ENCODE measurements at places on chromosomes 5 and 9.

DNA sequence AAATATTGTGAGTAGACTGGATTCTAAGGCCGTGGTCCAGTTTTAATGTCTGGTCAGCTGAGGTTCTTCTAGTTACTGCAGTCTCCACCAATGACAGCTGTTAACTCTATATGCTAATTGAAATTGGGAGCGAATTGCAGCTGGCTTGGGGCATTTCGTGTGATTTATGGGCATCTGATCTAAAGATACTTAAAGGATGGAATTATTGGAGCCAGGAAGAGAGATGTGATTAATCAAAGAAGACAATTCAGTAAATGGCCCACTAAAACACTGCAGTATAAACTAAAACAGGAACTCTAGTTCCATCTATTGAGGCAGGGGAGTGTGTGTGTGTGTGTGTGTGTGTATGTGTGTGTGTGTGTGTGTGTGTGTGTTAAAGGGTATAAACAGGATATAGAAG lies 157.5 kb upstream of the IQGAP2 start:
- no peak for DNase-seq

GRCh38 chr5:90289837-90290236 lies 119.7 kb downstream of the CETN3 start:
- DNase-seq = no peak

GRCh38 chr5:129963359-129963758 lies 59.1 kb downstream of the CHSY3 start:
- DNase-seq = peak; percentile 35

GRCh38 chr5:161598686-161599085 lies 52.2 kb upstream of the GABRB2 start:
- DNase-seq = no peak

- no peak for DNase-seq
These were observed 7.9 kb downstream of the NRARP start for GRCh38 chr9:137294091-137294680.

DNA sequence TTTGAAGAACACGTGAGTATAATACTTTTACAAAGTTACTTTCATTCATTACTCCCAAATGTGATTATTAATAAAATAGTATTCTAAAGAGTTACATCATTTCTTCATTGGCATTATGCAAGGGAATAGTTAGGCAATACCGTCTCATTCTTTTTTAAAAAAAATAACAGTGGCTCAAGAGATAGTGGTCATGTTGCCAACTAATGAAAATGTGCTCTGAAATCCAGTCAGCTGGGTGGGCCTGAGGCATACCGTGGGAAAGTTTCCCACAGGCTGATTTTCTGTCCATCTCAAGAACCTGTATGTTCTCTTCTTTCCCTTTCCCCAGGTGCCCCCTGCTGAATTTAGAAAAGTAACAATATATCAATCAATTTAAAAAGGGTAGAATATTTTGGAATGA lies 40.8 kb upstream of the ROPN1L start:
- DNase-seq = no peak

GRCh38 chr5:14267991-14268708 lies 125.0 kb downstream of the TRIO start:
- peak; percentile 96 for DNase-seq

DNA sequence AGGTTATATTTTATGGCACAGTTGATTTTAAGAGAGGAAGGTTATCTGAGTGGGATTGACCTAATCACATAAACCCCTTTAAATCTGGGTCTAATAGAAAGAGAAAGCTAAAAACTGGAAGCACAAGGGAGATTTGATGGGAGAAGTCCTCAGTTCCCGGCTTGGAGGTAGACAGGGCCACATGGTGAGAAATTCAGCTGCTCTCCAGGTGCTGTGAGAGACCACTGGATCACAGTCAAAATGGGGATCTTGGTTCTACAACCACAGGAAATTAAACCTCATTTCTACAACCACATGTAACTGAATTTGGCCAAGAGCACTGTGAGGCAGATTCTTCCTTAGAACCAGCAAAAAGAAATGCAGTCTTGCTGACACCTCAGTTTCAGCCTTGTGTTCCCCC lies 2352.7 kb downstream of the MAT2B start:
- no peak for DNase-seq

GRCh38 chr9:96121136-96121535 lies 180.8 kb downstream of the HSD17B3 start:
- no peak for DNase-seq

GRCh38 chr9:20135119-20135697 lies 346.4 kb upstream of the SLC24A2 start:
- no peak for DNase-seq

DNA sequence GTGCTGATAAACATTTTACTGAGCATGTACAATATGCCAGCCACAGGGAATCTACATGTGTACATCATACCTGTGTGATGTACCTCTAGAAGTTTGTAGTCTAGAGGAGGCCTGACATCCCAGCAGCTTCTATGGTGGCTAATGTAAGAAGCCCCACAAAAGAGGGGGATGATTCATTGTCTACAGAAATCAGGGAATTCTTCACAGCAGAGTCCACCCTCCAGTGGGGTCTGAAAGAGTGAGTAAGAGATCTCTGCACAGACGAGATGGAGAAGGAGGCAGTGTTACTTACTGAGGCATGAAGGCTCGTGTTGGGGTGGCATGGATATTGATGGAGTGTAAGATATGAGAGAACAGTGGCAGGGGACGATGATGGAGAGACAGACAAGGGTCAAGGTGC lies 103.0 kb downstream of the NTRK2 start:
- DNase-seq = no peak

GRCh38 chr5:1672396-1672795 lies 127.2 kb downstream of the MRPL36 start:
- DNase-seq = no peak

DNA sequence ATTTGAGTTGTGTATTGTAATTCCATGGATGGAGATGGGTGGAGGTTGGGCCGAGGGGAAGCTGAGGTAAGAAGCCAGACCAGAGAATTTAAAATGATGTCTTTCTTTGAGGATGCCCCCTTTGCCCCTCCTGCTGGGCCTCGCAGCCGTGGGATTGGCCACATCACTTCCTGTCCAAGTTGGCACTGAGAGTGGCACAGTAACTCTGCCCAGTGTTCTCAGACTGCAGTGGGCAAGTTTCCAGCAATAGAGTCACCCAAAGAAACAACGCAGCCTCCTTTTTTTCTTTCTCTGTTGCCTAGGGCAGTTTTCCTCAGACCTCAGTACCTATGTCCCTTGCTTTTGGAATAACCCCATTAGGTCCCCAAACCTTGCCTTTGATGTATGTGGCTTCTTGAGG lies 306.6 kb upstream of the DMRT1 start:
- DNase-seq = no peak

DNA sequence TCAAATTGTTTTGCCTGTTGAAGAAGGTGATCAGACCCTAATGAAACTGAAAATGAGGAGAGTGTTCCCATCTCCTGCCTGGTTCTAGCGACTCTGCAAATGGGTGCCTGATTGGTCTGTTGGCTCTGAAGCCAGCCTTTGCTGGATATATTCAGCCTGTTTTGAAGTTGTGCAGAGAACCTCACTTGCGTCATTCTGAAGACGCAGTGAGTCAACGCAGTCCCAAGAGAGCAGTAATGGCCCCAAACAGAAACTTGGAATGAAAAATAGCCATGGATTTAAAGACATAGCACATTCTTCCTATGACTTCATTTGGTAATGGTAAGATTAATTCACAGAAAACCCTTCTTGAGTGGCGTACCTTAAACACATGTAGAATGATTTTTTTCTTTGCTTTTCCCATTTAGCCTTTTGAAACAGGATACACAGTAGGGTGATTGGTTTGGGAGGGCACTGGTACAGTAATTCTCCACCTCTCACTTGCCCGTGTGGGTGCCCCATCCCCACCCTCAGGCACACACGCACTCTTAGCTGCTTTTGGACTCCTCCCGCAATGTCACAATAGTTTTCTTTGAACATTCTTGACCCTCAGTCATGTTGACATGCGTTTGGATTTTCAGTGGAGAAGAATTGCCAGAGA lies 54.1 kb upstream of the ABL1 start:
- DNase-seq = peak; percentile 97

DNA sequence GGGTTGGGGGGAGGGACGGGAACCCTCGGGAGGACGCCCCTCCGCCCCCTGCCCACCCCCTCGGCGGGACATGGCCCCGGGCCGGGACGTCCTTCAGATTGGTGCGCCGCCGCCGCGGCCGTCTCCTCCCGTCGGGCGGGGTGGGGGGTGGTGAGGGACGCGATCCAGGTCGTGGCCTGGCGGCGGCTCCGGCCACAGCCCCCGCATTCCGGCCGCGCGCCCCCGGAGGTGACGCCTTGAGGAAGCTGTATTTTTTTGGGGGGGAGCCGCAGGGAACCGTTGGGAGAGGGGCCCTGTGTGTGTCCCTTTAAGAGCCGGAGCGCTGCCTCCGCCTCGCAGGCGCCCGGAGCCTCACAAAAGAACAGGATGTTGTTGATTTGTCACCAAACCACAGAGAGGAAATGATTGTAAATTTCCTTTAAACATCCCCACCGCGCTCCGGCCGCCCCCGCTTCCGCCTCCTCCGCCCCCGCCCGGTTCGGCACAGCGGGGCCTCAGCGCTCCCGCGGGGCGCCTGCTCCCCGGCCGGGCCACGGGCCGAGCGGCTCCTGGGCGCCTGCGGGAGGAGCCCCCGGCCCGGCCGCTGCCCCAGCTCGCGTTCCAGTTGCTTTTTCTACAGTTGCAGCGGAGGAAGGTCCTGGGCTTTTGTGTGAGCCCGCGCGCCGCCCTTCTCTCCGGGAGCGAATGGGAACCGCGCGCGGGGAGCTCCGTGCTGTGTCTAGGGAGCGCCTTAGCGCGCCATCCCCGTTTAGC lies 32.1 kb upstream of the SPRY4 start:
- DNase-seq = peak; percentile 61

- DNase-seq = peak; percentile 83
These were observed 56.4 kb upstream of the RPL26L1 start for GRCh38 chr5:172902497-172903472.

DNA sequence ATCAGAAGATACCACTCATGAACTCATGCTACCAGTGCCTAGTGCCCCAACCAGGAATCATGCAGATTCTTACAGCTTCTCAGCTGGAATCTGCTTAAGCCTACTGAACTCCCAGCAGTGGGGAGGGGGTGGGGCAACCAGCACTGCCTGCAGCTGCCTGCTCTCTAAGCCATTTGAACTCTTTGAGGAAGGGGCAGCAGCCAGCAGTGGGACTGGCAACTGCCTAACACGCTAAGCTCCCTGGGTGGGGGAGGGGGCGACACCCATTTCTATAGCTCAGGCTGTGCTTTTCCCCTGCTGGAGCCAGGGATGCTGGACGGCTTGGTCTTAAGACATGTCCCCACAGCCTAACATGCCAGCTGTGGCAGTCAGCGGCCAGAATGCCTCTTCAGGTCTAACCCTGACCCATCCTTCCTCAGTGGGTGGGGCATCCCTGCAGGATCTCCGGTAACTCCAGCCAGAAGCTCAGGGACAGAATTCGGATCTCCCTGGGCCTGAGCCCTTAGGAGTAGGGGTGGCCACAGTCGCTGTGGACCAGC lies 889.7 kb downstream of the CDH9 start:
- no peak for DNase-seq

- DNase-seq = no peak
These were observed 55.4 kb upstream of the TBC1D2 start for GRCh38 chr9:98310752-98311392.

- peak; percentile 29 for DNase-seq
These were observed 181.5 kb upstream of the OTULINL start for GRCh38 chr5:14400085-14400484.

GRCh38 chr5:84292788-84293653 lies 91.7 kb downstream of the EDIL3 start:
- DNase-seq = no peak

DNA sequence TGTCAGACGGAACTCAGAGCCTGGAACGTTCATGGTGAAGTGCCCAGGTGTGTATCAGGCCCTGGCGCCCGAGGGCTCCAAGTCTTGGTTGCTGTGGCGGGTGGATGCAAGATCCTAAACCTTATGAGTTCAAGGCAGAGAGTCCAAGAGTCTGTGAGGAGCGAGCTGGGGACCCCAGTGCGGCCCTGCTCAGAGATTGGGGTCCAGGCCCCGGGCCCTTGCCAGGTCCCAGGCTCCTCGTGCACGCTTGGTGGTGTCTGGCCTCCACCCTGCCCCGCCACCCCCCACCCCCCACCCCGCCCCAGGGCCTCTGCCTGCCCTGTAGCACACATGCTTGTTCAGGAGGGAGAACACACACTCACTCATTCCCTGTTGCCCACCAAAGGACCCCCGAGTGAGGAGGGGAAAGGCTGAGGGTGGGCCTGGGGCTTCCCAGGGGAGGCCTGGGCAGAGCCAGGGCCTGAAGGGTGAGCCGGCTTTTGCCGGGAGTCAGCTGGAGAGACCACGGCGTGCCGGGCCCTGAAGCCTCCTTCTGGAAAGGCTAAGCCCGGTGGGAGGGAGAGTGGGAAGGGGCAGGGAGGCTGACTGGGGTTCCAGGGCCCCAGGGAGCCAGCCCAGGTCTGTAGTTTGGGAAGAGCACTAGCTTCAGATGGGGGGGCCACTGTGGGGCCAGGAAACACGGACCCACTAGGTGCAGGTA lies 37.1 kb downstream of the FAM163B start:
- DNase-seq = no peak

DNA sequence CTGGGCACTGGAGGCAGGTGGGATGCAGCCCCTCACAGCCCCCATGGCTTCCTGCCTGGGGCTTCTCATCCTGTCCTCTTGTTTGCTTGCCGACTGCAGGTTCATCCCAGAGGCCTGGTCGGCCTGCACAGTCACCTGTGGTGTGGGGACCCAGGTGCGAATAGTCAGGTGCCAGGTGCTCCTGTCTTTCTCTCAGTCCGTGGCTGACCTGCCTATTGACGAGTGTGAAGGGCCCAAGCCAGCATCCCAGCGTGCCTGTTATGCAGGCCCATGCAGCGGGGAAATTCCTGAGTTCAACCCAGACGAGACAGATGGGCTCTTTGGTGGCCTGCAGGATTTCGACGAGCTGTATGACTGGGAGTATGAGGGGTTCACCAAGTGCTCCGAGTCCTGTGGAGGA lies 232.7 kb downstream of the ADAMTSL1 start:
- DNase-seq = no peak

DNA sequence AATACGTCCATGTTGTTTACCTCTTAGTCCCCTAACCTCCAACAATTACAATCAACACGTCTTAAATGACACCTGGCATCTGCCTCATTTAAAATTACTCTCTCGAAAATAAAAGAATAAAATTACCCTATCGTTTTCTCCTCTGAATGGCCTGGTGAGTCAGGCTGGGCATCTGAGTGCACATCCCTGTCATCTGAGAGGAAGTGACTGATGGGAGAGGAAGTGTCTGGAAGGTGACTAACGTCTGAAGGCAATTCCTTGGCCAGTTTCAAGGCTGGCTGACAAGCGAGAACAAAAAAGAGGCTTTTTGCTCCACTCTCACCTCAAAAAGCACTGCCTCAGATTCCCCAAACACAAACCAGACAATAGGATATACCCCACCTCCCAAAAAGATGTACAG lies 57.7 kb downstream of the MAPKAP1 start:
- DNase-seq = peak; percentile 72

GRCh38 chr5:64184832-64185231 lies 19.2 kb downstream of the RNF180 start:
- DNase-seq = no peak

DNA sequence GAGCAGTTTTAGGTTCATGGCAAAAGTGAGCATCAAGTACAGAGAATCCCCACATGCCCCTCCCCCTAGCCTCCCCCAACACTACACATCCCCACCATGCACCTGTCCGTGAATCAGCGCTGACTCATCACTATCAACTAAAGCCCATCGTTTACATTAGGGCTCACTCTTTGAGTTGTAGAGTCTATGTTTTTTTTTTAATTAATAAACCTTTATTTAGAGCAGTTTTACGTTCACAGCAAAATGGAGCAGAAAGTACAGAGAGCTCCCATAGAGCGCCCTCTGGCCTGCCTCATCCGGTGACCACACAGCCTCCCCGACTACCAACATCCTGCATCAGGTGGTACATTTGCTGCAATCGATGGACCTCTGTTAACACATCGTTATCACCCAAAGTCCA lies 47.9 kb upstream of the UNC5A start:
- no peak for DNase-seq

GRCh38 chr5:167814828-167815227 lies 476.6 kb upstream of the WWC1 start:
- DNase-seq = peak; percentile 87

Measured in HS-27A (cell line).